ENCODE measurements at places on chromosomes 13 and 19.
A peak's percentile ranks its signal among the peaks of the same experiment; 100 is the strongest.

- DNase-seq = no peak
These were observed 13.3 kb upstream of the AKAP8L start for GRCh38 chr19:15432018-15432494.

GRCh38 chr13:76380446-76381065, 505.6 kb downstream of the KCTD12 start:
- no peak for DNase-seq

GRCh38 chr13:23025864-23026608, 154.7 kb upstream of the SGCG start:
- no peak for DNase-seq

DNA sequence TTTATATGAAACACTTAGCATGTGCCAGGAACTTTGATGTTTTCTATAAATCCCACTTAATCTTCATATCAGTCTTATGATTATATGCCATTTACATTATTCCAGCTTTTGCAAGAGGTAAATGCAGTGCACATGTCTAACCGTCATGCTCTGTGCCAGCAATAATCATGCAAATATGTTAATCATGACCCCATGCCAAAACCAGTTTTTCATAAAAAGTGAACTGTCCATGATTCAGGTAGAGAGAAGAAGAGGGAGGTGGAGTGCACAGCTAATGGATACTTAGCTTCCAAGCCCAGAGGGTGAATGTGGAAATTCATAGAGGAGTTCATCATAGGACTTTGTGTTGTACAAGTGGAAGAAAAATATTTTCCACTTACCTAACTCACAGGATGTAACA, 458.4 kb downstream of the TBC1D4 start:
- no peak for DNase-seq

DNA sequence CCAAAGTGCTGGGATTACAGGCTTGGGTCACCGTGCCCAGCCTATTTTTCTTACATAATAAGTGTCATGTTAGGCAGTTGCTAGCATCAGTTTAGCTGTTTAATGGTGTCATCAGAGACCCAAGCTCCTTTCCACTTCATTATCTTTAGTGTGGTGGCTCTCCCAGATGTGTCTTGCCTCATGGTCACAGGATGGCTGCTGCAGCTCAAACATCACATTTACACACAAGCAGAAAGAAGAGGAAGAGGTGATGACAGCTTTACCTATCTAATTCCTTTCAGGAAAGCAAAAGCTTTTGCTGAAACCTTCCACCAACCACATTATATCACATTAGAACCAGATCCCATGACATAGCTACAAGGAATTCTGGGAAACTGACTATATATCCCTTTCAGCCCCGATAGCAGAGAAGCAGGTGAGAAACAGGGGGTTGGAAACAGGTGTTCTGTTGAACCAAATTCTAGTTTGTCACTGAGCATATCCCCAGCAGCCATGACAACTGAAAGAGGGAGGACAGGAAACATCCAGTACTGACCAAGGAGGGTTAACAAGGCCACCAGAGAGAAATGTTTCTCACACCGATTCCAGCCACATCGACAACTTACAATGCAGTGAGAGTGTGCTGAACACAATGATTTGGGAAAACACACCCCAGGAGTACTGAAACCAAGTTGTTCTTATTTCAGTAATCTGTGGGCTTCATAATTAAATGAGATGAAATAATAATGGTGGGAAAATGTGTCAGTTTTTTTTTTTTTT, 617.0 kb downstream of the UQCRFS1 start:
- no peak for DNase-seq

GRCh38 chr13:36710396-36710795, 36.6 kb downstream of the SERTM1 start:
- DNase-seq = no peak

- DNase-seq = no peak
These were observed 63.3 kb downstream of the ARHGEF7 start for GRCh38 chr13:111178402-111178801.

DNA sequence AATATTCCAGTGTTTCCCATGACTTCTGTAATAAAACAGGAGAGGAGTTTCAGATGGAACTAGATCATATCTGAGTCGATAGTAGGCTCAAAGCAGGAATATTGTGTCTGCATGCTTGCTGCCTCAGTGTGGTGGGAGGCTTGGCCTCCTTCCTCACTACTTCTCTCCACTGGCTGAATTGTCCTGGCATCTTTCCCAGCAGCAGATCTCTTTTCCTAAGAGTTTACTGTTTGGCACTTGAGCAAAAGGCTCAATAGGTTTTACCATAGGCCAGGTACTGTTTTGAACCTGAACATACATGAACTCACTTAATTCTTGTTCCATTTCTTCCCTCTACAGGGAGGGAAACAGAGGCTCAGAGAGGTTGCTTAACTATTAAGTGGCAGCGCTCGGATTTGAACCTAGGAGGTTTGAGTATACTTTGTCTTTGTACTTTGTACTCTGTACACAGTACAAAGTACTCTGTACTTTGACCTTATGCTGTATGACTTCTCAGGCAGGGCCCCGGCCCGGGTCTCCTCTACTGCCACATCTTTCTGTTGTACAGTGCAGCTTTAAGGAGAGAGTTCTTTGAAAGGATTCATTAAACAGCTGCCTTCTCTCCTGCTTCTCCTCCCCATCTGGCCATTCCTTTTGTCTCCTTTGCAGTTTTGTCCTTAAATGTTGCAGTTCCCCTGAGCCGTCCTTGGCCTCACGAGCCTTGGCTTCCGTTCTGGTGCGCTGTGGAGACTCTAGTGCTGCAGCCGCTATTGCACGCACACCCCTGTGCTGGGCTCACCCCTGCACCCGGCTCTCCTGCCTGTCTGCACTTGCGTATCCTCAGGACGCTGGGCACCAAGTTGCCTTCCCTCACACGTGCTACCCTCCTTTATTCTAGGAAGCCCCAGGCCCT, 8.1 kb downstream of the B3GLCT start:
- DNase-seq = no peak

DNA sequence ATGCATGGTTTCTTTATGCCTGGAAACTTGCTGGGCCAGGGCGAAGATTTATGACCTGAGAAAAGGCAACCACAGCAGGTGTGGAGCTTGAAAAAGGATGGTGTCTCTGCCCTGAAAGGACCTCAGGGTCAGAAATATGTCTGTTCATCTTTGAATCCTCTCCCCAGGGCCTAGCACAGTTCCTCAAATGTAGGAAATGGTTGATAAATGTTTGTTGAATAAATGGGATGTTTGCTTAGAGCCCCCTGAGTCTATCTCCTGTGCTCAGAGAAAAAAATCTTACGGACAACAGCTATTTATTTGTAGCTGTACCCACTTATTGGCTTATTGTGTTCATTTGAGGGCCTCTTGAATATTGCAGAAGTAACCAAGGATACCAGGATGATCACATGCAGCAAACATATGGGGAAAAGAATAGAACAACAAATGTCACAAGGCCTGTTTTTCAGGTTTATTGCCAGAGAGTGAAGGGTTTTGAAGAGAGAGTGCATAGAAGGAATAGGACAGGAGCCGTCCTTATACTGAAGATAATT, 114.5 kb downstream of the KLF5 start:
- DNase-seq = no peak

- no peak for DNase-seq
These were observed 1.9 kb downstream of the ZNF586 start for GRCh38 chr19:57771417-57771816.

GRCh38 chr13:103430368-103430767, 364.2 kb upstream of the SLC10A2 start:
- no peak for DNase-seq

DNA sequence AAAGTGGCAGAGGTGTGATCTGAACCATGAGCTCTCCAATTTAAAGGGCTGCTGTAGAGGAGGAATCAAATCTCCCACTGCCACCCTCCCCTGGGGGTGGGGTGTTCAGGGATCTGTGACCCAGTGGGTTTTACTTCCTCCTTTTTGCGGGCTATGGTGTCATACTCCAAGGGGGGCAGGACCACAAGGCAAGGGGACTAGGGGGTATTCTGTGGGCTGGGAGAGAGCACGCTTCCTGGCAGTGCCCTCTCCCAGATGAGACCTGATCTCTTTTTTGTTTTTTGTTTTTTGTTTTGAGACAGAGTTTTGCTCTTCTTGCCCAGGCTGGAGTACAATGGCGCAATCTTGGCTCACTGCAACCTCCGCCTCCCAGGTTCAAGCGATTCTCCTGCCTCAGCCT, 10.3 kb downstream of the PLD3 start:
- DNase-seq = no peak

DNA sequence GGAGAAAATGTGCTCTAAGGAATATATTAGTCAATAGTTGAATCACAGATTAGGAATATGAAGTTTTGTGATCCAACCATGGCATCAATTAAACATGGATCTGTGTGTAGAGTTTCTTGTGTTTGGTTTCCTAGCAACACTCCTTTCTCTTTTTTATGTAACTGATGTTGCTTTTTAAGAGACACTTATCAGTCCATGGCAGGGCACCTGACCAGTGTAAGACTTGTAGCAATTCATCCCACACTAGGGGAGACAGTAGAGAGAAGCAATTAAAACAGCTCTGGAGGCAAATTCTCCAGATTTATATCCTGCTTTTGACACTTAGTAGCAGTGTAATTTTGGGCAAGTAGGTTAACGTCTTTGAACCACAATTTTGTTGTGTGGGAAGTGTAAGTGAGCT, 1229.0 kb downstream of the PCDH9 start:
- DNase-seq = no peak

GRCh38 chr13:109251956-109252355, 534.4 kb downstream of the IRS2 start:
- no peak for DNase-seq

DNA sequence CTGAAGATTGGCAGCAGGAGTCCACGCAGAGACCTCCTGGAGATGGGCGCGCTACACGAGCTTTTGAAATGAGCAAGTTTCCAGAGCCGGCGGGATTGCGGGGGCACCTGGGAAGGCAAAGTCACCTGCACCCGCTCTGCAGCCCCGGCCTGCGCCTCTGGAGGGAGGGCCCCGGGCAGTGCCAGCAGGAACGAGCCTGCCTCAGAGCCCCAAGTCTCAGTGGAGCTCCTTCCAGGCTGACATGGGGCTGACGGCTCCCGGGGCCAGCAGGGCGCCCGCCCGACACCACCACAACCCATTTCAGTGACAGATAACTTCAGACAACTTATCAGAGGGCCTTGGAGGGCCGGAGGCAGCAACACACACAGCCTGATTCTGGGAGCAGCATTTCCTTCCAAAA, 45.0 kb downstream of the RASA3 start:
- DNase-seq = no peak

DNA sequence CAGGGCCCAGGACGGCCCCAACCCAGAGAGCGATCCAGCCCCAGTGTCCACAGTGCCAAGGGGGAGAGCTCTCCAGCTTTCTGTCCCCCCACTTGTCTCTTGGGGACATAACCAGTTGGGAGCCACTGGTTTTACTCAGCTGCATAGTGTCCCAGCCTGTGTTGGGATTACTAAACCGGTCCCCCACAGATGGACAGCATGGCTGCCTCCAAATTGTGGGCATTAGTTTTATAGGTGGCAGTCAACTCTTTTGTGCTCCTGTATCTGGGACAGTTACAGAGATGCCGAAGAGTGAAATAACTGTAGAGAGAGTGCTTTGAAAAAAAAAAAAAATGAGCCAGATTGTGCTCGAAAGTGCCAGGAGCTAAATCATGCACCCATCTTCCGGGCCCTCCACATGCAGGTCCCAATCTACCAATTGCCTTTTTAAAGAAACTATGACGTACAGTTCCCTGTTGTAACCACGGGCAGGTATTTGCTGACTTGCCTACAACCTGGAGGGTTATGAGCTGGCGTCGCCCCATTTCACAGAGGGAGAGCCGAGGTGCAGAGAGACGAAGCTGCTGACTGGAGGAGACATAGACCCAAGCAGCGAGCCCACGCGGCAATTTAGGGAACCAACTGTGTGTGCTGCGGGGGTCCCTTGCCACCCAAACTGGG, 2.4 kb upstream of the NFIC start:
- DNase-seq = no peak

DNA sequence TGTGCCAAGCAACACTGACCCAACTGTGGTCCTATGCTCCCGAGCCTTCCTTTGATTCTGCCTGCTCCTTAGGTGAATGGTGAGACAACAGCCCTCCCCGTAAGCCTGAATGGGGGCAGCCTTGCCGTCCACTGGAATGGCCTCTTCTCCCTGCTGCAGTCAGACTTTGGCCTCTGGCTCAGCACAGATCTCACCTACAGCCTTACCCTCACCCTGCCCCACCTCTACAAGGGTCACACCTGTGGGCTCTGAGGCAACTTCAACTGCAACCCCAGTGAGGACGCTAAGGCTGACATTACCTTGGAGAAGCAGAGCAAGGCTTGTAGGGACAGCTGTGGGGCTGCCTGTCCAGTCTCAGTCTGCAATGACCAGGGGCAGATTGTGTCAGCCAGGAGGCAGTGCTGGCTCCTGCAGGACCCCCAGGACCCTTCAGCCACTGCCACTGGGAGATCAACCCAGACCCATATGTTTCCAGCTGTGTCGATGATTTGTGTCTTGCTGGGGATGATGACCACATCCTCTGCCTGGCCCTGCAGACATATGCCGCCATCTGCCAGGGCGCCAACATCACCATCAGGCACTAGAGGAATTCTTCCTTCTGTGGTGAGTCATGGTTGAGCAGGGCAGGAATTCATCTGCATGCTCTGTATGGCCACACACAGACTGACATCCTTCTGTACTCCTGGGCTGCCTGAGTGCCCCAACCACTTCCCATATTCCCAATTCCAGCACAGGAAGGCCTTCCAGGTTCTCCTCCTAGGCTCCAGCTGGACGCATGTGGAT, 27.3 kb upstream of the FXYD3 start:
- DNase-seq = peak; percentile 53

- no peak for DNase-seq
These were observed 463.0 kb downstream of the IRS2 start for GRCh38 chr13:109323338-109323737.

- no peak for DNase-seq
These were observed 818.9 kb downstream of the OLFM4 start for GRCh38 chr13:53847502-53847901.

GRCh38 chr19:39122934-39123731, 2.5 kb upstream of the PAK4 start:
- no peak for DNase-seq

DNA sequence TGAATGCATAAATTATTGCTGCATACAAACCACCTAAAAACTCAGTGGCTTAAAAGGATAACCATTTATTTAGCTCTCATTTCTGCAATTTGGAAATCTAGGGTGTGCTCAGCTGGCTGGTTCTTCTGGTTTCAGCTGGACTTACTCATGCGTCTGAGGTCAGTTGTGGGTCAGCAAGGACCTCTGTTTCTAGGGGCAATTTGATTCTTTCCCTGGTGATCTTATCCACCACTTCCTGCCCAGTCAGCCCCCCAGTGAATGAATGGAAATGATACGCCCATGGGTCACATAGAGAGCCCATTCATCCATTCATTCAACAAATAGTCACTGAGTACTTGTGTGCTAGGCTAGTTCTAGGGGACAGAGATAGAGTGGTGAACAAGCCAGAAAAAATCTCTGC, 9.9 kb downstream of the FXYD5 start:
- no peak for DNase-seq

DNA sequence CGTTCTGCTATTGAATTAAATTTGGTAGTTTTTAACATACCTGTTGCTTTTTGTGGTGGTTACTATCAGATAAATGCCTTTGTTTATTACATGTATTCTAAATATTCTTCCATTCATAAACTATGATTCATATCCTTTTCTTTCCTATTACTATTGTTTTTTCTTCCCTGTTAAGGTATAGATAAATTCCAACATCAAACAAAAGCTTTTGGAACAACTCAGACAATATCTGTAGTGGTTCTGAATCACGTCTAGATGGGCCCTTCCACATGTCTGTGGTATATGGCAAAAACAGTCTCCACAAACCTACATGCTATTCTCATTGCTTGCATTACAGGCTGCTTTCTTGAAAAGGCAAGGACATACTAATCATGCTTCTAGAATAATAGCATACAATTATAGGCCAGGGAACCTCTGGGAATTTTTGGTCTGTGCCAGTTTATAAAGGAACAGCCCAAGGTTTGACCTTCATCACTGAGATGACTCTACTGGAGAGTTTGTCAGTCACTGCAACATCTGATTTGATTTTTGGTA, 6.4 kb downstream of the LRCH1 start:
- DNase-seq = no peak

Data from amniotic stem cell (primary cell).